ENCODE measurements at places on chromosomes 16 and 17.

DNA sequence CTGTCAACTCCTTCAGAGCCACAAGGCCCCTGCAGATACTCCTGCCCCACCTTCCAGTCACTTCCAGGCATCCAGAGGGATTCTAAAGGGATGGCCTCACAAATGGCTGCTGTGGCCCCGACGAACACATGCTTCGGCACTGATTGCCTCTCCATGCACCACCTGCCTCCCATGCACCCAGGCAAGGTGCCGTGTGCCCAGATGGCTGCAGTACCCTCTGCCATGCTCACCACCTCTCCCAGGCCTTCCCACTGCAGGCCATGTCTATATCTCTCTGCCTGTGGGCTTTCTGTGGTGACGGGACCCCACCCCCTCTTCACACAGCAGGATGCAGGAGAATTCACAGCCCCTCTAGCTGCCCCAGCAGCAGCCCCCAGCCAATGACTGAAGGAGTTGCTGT lies 27.9 kb upstream of the LYRM9 start:
- no peak for DNase-seq

GRCh38 chr17:69900101-69900500 lies 174.9 kb upstream of the KCNJ16 start:
- no peak for DNase-seq

GRCh38 chr17:57811638-57812280 lies 38.1 kb downstream of the MRPS23 start:
- DNase-seq, result no peak

DNA sequence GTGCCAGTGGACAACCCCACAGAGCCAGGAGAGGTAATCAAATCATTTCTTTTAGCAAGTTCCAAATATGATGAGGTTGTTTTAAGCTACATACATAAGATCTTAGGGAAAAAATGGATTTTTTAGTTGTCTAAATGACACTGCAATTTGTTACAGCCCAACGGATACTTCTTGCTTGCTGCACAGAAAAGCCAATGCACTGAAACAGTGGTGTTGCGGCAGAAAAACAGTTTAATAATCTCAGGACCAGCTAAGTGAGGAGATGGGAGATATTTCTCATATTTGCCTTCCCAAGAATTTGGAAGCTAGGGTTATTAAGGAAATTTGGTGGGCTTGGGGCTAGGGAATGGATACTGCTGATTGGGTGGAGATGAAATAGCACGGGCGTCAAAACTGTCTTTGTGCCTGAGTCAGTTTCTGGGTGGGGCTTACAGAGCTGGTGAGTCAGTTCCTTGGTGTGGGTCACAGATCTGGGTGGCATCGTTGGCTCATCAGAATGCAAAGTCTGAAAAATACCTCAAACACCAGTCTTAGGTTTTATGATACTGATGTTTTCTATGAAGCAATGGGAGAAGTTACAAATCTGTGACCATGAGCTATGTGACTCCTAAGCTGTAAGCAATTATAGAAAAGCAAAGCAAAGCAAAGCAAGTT lies 255.4 kb downstream of the IRX3 start:
- DNase-seq, result no peak

GRCh38 chr17:80257716-80258213 lies 2.9 kb upstream of the RNF213 start:
- DNase-seq, result no peak

GRCh38 chr17:27382025-27382424 lies 74.2 kb upstream of the KSR1 start:
- DNase-seq, result no peak

- no peak for DNase-seq
These were observed 18.3 kb downstream of the GLYR1 start for GRCh38 chr16:4828567-4829321.

DNA sequence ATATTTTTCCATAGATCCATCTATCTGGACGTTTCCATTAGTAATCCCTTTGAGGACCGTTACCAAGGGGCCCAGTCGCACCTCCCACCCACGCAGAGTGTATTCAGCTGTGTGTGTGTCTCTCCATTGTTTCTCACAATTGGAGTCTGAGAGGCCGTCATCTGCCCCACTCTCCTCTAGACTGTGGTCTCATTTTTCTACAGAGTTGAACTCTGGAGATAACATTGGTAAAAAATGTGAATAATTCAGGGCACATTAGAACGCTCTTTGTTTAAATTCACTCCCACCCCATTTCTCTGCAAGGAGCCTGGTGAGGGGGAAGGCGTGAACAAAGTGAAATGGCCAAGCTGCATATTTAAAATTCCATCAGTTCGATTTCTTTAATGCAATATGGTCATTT lies 333.1 kb upstream of the MAF start:
- no peak for DNase-seq

DNA sequence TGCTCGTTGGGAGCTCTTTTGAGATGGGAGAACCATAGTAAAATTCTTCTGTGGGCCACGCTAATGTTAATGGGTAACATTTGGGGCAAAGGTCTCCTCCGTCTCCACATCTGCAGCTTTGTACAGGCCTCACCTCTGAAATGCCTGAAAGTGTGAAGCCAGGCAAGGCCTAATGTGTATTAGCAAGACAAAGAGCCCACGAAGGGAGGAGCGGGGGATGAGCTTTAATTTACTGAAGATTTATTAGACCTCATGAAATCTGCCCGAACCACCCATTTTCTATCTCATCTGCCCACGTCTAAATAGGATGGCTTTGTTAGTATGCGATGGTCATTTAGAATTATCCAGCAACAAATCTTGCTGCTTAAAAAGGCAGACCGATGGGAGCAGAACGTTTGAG lies 408.9 kb downstream of the PMP22 start:
- no peak for DNase-seq

GRCh38 chr17:3222505-3222904 lies 15.0 kb downstream of the OR1A1 start:
- no peak for DNase-seq

- no peak for DNase-seq
These were observed 23.9 kb upstream of the CAPNS2 start for GRCh38 chr16:55542459-55543082.

GRCh38 chr17:64146418-64147109 lies 16.6 kb upstream of the ERN1 start:
- DNase-seq, result peak; percentile 31

DNA sequence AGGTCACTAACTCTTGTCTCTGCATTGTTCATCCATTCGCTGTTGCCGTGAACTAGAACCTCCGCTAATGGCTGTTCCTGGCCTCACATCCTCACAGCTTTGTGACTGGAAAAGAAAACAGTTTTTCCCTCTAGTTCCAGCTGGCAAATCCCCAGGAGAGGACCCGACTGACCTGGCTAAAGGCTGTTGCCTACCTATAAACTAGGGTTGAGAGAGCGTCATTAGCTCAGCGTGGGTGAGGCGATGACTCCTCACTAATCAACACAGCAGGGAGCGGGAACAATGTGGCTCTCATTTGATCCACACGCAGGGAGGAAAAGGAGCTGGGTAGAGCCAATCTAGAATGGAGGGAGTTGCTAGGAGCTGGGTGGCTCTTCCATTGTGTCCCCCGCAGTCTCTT lies 282.1 kb upstream of the IRX5 start:
- no peak for DNase-seq

DNA sequence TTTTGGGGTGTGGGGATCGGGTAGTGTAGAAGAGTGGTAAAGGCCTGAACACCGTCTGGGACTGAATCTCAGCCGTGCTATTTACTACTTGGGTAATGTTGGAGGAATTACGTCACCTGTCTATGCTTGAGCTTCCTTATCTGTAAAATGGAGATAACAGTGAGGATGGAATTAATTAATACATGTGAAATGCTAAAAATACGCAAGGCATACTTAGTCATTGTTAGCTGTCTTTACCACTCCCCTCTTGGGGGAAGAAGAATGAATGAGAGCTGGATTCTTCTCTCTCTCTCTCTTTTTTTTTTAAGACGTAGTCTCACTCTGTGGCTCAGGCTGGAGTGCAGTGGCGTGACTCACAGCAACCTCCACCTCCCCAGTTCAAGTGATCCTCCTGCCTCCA lies 41.1 kb upstream of the TANGO6 start:
- no peak for DNase-seq

GRCh38 chr16:25052530-25052929 lies 37.4 kb upstream of the ARHGAP17 start:
- no peak for DNase-seq

- no peak for DNase-seq
These were observed 33.1 kb downstream of the ZNF469 start for GRCh38 chr16:88415713-88416323.

Measured in NCI-H446 (cell line).